ENCODE measurements at places on chromosomes 1 and 21.
A peak's percentile ranks its signal among the peaks of the same experiment; 100 is the strongest.

DNA sequence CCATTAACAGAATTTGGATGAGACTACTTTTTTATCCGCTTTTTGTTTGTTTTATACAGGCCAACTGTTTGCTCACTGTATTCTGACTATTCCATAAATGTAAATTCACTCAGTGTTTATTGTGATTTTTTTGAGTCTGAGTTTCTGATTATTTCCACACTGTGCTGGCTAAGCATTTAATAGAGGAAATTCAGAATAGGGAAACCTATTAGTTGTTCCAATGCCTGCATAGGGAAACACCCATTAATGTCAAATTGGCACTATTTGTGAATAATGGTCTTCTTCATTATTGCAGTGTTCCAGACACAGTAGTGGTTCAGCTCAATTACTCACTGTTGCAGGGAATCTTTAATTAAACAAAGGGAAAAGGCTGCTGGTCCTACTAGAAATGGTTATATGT, 174.7 kb upstream of the SGIP1 start:
- DNase-seq = no peak

GRCh38 chr1:3924825-3925220, 24.8 kb upstream of the C1orf174 start:
- DNase-seq = no peak

GRCh38 chr1:183144752-183145151, 41.3 kb upstream of the LAMC2 start:
- DNase-seq = no peak

DNA sequence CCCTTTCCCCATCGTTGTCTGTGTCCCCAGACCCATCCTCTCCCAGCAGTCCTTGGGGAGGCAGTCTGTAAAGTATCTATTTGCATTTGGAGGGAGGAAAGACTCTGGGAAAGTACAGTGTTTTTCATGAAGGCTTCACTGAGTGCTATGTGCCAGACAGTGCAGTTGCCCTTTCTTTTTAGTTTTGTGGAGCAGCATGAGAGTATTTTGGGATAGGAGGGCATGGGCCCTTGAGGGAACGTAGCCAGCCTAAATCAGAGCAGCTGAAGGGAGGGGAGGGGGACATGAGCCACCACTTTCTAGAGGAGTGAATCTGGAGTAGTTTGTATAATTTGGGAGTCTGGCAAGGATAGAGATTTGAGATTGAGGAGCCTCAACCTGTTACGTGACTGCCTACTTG, 404.0 kb upstream of the KAZN start:
- no peak for DNase-seq

DNA sequence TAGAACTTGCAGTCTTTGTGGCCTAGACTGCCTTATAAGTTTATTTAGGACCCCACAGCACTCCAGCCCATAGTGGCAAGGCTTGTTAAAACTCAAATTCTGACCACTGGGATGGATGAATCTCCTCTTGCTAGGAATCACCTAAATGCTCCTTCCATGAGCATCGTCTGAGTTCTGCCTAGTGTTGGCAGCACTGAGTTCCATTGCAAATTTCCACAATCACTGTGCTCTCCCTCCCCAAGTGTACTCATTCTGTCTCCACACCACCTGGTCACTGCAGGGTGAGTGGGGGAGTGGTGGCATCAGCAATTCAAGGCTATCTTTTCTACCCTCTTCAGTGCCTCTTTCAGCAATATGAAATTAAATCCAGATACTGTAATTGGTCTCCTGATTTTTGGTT, 46.7 kb upstream of the PTBP2 start:
- no peak for DNase-seq

GRCh38 chr1:83545066-83545862, 453.7 kb downstream of the TTLL7 start:
- DNase-seq = no peak

DNA sequence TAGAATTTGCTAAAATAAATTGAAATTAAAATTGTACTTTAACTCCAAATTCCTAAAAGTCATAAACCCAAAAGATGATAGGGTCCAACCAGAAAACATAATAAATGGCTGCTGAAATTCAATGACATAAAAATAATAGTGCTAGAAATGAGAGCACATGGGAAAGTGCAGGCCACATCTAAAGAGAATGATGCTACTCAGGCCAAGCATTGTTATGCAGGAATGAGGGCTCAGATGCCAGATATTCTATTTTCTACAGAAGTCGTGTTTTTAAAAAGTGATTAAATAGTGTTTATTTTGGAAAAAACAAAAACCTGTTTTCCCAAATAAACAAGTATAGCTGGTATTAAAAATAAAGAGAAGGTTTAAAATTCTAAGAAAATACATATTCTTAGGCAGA, 234.4 kb downstream of the KCNT2 start:
- no peak for DNase-seq

DNA sequence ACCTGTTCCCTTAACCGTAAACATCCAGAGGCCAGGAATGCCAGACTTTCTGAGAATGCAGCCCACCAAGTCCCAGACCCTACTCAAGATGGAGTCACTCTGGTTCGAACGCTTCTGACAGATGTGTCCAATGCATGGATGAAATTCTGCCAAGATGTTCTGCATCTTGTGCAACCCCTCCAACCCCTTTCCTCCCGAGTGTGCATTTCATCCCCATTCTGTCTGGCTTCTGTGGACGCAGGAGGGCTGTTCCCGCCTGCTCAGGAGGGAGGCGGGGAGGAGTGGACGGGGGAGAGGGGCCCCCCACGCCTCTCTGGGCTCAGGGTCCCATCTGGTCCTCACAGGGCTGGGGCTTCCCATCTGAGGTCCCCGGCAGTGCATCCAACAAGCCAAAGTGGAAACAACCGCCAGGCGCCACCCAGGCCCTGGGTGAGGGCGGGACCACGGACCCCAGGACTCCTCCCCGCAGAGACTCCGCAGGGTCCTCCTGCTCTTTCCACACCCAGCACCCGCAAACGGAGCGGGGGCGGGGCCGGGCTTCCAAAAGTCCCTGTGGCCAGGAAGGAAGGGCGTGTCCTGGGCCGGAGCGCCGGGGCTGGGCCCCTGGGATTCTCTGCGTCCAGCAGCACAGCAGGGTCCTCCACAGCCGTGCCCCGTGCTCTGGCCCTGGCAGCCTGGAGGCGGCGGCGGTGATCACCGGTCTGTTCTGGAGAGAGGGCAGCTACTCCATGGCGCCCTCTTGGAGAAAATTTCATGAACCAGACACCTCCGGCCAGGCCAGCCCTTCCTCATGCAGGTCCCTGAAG, 27.8 kb upstream of the SUMO3 start:
- DNase-seq = no peak

- DNase-seq = no peak
Observed at GRCh38 chr1:175824079-175824478, 80.7 kb upstream of the TNR start.

DNA sequence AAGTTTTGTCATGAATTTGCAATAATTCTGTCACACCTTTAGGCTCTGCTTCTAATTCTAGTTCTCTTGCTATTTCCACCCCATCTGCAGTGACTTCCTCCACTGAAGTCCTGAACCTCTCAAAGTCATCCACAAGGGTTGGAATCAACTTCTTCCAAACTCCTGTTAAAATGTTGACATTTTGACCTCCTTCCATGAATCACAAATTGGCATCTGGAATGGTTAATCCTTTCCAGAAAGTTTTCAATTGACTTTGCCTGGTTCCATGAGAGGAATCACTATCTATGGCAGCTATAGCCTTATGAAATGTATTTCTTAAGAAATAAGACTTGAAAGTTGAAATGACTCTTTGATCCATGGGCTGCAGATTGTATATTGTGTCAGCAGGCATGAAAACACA, 19.7 kb upstream of the SFT2D2 start:
- no peak for DNase-seq

- no peak for DNase-seq
Observed at GRCh38 chr1:201945863-201946223, 505 bp downstream of the LMOD1 start.

DNA sequence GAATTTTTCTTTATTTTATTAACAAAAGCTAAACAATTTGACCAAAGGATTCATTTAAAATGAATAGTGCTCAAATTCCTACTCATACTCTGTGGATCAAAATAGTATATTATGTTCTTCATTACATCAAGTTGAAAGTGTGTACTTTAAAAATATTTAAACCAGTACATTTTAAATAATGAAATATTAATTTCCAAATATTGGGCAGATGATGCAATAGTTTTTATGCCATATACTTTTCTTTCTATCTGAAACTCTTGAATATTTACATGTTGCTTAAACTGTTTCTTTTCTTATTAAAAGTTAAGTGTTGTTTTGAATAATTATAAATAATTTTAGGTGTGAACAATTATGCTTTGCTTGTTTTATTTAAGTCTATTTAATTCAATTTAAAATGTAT, 144.7 kb upstream of the TMPRSS15 start:
- no peak for DNase-seq

GRCh38 chr1:166980818-166981217, 5.5 kb upstream of the ILDR2 start:
- DNase-seq = no peak

DNA sequence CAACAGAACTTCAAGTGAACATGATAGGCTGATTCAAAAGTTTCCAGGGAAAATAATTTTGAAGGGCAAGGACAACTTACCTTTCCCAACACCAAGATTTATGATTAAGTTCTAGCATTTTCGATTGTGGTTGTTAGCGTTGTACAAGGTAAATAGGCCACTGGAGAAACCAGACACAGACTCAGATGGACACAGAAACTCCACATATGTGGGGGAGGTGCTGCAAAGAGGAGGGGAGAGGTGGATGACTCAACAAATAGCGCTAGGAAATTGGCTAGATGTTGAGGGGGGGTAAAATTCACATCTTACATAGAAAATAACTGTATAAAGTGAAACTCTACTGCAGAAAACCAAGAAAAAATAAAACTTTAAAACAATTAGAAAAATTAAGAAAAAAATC, 564.4 kb downstream of the MATN1 start:
- no peak for DNase-seq

DNA sequence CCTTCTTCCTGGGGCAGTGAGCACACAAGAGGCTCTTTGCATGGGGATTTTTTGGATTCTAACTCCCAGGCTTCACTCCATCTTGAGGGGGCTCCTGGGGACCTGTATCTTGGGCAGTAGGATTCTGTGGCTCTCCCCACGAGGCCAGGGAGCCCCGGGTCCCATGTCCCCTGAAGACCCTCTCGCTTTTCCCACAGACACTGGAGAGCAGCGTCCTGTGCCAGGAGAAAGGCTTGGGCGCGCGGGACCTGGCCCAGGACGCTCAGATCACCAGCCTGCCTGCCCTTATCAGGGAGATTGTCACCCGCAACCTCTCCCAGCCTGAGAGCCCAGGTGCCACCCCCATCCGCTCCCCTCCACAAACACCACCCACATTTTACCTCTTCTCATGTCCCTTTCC, 735 bp downstream of the CROCC start:
- DNase-seq = no peak

GRCh38 chr1:232944347-232944746, 6.1 kb upstream of the NTPCR start:
- DNase-seq = no peak

GRCh38 chr1:24987875-24988557, 57.9 kb upstream of the RUNX3 start:
- DNase-seq = no peak

- DNase-seq = no peak
Observed at GRCh38 chr1:118115567-118116295, 69.3 kb downstream of the SPAG17 start.

GRCh38 chr1:183418696-183419095, 516 bp upstream of the NMNAT2 start:
- no peak for DNase-seq

- no peak for DNase-seq
Observed at GRCh38 chr1:24793447-24794129, 48.3 kb downstream of the CLIC4 start.

- DNase-seq = no peak
Observed at GRCh38 chr1:237390823-237391222, 348.8 kb downstream of the RYR2 start.

DNA sequence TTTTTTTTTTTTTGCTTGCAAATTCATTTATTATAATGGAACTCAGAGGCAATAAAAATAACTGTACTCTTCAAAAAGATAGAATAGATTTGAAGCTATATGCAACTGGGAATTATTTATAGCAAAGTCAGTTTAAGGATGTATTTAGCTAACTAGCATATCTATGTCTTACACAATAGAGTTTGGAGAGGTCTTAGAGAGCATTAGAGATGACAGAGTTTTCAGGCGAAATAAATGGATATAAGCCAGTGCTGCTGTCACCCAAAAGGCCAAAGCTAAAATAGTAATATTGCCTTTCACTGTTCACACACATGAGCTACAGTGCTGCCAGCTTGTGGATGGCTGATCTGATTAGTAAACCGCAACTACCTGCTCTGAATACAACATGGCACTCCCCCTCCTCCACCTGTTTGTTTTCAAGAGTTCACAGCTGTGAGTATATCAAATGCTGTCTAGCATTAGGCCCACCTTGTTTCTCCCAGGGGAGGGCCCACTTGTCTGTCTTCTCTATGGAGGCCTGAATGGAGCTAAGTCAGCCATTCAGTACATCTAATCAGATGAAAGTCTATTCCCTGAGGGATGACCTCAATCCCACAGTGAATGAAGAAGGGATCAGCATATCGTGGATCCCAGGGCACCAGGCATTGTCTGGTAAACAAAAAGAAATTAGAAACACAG, 25.2 kb upstream of the SSX2IP start:
- DNase-seq = no peak

DNA sequence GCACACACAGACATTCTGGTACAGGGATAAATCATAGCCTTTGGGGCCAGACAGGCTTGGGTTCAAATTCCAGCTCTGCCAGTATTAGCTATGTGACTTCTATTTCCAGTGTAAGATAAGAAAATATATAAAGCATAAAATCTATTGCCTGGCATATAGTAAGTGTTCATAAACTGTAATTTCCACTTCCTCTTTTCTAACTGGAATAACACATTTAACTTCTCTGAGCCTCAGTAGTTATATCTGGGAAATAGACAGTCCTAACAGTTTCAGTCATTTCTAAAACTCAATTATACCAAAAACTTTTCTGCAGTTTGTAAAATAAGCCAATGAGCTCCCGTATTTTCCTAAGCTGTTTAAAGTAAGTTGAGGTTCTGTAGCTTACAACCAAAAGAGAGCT, 351.4 kb downstream of the ZNF326 start:
- no peak for DNase-seq

GRCh38 chr1:167447521-167448136, 70.7 kb downstream of the CD247 start:
- DNase-seq = no peak

DNA sequence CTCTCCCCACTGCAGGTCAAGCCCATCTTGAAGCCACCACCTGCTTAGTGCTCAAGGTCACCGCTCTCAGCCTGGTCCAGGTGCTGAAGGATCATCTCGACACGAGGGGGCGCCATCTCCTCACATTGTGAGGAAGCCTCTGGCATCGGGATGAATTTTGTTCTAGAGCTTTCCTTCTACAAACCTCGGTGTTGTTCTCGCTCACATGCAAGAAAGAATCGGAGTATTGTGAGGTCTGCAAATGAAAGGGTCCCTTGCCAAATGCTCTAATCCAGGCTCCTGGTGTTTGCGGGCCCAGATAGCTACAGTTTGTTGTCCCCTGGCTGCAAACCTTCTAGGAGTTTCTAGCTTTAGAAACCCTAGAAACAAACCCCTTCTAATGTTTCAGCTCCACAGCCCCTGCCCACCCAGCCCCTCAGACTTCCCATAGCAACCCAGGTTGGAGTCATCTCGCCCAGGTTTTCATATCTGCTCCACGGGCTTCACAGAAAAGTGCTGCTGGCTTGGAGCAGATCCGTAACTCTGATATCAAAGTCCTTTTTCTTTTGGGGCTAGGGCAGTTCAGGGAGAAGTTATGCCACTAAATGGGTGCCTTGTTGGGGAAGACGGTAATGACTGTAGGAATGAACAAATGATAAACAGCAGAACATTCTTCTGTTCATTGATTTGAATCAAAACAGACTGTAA, 8.6 kb upstream of the ATP5PO start:
- peak; percentile 39 for DNase-seq
